DND-41 (cell line): ENCODE measurements at places on chromosomes 5 and 9.

DNA sequence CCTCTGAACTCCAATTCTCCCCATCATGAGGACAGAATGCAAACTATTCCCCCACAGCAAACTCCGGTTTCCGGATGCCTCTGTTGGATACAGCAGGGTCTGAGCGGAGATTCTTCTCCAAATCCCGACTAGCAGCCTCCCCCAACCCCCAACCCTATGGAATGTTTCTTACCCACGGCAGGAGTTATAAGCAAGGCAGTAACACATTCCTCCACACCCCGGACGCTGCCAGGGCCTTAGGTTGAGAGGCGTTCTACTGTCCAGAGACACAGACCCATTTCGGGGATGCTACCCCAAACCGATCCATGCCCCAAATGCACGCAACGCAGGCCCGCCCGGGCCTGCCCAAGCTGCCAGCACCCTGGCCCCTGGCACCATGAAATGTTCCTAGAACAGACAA is 85.6 kb upstream of the LMX1B start:
- no peak for DNase-seq

- no peak for DNase-seq
Measured at GRCh38 chr9:93225417-93225816, 41.5 kb downstream of the WNK2 start.

GRCh38 chr5:100535060-100536005 is at the start of gene FAM174A:
Gene FAM174A, plus strand, starts transcription at chr5:100535374. Its CDS starts 157 bp downstream, at chr5:100535531.
- peak; percentile 94 for DNase-seq

DNA sequence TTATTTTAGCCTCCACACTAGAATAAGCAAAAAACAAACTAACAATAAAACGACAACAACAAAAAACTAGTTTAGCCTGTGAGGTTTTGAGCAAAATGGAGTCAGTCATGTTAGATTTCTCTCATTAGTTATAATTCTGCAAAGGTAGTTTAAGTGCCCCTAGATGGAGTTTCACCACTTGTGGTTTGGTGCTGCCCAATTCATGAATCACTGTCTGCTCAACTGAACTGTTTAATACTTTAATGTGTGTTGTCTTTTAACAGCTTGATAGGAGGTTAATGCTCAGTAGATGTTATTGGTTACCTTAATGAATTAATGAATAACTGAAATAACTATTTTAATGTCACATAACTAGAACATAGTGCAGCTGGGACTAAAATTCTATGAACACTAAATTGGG is 3.5 kb upstream of the PLAA start:
- DNase-seq = no peak

DNA sequence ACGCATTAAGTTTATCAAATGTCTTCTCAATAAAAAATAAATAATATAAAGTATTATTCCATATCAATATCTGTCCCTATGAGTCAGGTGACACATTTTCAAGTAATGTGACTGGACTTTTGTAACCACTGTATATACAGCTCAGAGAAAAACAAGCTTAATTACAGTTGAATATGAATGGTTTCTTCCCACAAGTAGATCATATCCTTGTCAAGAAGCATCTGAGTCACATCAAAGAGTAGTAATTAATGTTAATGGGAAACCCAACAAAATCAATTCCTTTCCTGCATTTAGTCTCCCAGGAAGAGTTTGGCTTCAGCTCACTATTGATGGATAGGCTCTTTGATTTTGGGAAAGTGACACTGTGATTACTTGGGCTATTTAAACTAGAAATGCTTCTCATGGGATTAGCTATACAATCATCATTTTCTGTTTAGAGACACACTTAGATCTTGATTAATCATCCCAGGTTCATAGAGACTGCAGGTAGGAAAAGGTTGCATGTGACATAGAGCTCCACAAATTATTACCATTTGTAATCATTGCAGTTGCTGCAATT is 292.9 kb downstream of the GABRG2 start:
- no peak for DNase-seq

DNA sequence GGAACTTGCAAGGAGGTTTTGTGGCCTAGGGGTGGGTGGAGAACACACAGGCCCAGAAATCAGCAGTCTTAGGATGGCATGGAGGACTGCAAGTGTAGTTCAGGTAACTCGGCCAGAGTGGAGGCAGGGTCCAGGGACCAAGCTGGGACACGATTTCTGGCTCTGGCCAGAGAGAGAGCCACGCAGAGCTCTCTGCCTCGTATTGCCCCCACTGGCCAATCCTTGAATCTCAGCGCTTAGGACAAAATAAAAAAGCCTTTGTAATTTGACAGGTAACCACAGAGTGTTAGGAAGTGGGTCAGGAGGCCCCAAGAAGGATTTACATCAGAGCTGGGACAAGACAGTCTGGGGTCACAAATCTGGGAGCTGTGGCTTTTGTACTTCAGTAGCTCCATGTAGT is 11.7 kb downstream of the MAP3K1 start:
- no peak for DNase-seq

- no peak for DNase-seq
Measured at GRCh38 chr5:59095480-59095879, 512.6 kb downstream of the RAB3C start.

- no peak for DNase-seq
Measured at GRCh38 chr9:107078061-107078460, 205.0 kb upstream of the RAD23B start.

GRCh38 chr9:3845549-3845948 is 319.7 kb upstream of the RFX3 start:
- DNase-seq = no peak

DNA sequence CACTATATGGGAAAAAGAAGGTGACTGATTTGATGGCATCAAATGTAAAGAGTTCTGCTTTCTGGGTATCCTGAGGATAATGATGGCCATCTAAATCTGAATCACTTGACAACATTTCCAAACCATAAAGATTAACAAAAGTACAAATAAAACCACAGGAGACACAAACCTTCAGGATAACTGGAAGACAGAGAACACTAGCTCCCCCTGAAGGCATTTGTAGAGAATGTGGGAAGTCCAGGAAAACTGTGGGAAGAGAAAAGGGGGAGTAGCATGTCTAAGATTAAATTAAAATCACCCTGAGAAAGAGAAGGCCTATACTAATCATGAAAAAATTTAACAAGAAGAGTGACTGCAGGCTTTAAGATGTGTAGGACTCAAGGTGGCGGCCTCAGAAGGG is 116.2 kb downstream of the PRELID2 start:
- no peak for DNase-seq

DNA sequence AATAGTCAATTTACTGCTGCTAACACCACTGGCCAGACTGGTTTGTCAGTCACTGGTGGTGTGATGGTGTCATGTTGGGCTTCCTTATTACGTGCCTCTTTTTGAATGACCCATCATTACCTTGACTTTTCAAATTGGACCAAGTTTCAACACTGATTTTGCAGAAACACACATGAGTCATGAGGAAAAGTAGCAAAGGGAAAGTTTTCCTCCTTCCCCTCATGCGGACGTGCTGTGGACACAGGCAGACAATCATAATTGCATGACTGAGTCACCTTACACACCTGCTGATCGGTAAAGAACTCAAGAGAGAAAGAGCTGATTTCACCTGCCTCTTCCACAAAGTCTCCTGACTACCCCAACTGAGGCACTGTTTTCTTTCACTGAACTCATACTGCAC is 324.5 kb downstream of the ARRDC3 start:
- DNase-seq = no peak

- no peak for DNase-seq
Measured at GRCh38 chr9:68794898-68795297, 89.9 kb downstream of the PIP5K1B start.

- DNase-seq = no peak
Measured at GRCh38 chr5:84382363-84383295, 2.1 kb downstream of the EDIL3 start.

GRCh38 chr9:15529566-15530324 is 19.0 kb upstream of the PSIP1 start:
- no peak for DNase-seq

DNA sequence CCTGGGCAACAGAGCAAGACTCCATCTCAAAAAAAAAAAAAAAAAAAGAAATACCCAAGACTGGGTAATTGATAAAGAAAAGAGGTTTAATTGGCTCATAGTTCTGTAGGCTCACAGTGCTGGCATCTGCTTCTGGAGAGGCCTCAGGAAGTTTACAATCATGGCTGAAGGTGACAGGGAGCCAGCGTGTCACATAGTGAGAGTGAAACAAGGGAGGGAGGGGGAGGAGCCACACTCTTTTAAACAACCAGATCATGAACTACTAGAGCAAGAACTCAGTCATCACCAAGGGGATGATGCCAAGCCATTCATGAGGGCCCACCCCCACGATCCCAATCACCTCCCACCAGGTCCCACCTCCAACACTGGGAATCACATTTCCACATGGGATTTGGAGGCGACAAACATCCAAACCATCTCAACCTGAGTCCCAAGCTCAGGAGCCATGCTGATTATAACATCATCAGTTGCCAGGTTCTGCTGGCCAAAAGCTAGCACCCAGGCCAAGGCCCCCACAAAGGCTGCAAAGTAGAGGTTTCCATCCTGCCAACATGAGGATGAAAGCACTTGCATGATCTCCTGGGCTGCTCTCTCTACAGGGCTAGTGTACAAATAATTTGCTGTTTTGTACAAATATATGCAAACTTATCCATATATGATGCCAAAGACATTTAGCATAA is 15.3 kb downstream of the DENND1A start:
- no peak for DNase-seq

DNA sequence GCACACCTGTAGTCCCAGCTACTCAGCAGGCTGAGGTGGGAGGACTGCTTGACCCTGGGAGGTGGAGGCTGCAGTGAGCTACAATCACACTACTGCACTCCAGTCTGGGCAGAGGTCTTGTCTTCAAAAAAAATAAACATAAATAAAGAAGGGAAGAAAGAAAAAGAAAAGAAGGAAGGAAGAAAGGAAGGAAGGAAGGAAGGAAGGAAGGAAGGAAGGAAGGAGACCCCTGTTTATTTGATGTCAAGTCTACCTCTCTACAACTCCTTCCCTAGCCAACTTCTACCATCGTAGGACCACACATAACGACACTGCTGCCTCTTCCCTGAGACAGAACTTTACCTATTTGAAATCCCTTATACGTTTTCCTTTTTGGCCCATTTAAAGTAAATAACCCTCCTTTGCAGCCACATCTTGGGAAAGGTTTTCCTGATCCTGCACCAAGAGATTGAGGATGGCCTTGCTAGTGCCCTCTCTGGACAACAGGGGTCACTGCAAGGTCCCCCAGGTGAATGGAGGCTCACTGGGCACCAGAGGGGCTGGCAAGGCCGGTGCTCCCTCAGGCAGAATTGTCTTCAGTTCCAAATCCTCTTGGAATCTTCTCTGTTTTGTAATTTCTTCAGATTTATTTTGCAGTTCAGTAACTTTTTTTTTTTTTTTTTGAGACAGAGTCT is 10.5 kb downstream of the RPS14 start:
- no peak for DNase-seq

GRCh38 chr5:118146824-118147223 is 841.5 kb downstream of the DTWD2 start:
- no peak for DNase-seq

- no peak for DNase-seq
Measured at GRCh38 chr5:165616490-165617405, 2111.3 kb downstream of the MAT2B start.

DNA sequence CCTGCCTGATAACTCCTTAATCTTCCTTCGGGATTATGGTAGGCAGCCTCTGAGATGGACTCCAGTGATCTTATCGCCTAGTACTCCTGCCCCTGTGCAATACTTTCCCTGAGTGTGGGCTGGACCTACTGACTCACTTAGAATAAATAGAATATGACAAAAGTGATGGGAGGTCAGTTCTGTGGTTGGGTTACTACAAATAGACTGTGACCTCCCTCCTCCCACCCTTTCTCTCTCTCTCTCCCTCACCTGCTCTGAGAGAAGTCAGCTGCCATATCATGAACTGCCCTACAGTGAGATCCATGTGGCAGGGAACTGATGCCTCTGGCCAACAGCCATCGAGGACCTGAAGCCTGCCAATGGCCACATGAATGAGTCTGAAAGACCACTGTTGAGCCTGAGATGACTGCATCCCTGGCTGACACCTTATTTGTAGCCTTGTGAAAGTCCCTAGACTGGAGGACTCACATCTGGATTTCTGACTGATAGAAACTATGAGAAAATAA is 31.7 kb downstream of the NRG2 start:
- no peak for DNase-seq

DNA sequence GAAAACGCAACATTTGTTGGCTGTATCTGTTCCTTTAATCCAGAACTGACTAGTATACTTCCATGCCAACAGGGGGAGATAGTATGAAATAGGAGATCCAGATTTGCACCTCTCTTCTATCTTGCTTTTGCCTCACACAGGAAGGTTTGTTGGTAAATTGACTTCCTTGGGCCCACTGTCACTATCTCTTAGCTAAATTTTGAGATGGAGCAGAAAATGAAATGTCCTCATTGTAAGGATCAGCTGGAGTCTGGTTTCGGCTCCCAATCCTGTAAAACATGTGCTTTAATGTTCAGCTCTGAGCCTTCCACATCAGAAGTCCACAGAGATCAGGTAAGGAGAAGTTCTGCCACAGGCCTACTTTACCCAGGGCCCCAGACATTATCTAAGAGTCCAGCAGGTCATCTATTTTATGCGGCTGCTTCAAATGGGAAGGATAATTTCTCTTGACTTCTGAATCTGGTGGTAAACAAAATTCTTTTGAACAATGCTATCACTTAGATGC is 176.8 kb downstream of the FER start:
- DNase-seq = no peak

- no peak for DNase-seq
Measured at GRCh38 chr9:110303133-110303532, 34.5 kb downstream of the TXNDC8 start.

- no peak for DNase-seq
Measured at GRCh38 chr5:62029303-62029702, 276.7 kb upstream of the KIF2A start.

DNA sequence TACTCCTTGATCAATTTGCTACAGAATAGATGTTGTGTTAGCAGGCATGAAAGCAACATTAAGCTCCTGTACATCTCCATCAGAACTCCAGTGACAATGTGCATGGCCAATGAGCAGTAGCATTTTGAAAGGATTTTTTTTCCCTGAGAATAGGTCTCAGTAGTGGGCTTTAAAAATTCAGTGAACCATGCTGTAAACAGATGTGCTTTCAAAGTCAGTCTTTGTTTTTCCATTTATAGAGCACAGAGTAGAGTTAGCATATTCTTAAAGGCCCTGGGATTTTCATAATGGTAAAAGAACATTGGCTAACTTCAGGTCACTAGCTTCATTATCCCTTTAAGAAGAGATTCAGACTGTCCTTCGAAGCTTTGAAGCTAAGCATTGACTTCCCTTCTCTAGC is 150.8 kb downstream of the VPS13A start:
- DNase-seq = no peak

GRCh38 chr5:54909911-54910870 is 75.2 kb downstream of the ESM1 start:
- DNase-seq = no peak
